Frontal cortex (tissue), 4 donors: ENCODE measurements at places on chromosomes 6 and 20.
A peak's percentile ranks its signal among the peaks of the same experiment; 100 is the strongest.

GRCh38 chr6:52576392-52577021 lies 353 bp downstream of the TRAM2 start:
- peak; percentile 54 for DNase-seq

GRCh38 chr6:105326216-105326615 lies 76.7 kb downstream of the PREP start:
- DNase-seq = no peak

GRCh38 chr6:75130784-75131183 lies 75.1 kb downstream of the COL12A1 start:
- DNase-seq = no peak

DNA sequence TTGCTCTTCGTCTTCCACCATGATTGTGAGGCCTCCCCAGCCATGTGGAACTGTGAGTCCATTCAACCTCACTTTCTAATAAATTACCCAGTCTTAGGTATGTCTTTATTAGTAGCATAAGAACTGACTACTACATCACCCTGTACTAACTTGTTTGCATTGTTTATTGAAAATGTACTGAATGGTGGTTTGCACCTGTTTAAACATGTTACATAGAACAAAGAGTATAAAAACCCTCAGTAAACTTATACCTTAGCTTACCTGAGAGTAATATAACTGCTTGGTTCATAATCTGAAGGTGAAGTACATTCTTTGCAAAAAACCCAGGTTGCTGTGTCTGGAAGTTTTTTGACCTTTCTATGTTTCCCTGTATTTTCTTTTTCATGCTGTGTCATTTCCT lies 777.8 kb downstream of the TBC1D32 start:
- no peak for DNase-seq

- DNase-seq = no peak
Measured at GRCh38 chr6:42066156-42066675, 15.9 kb downstream of the TAF8 start.

GRCh38 chr6:53045891-53046673 lies 19.1 kb upstream of the FBXO9 start:
- no peak for DNase-seq

DNA sequence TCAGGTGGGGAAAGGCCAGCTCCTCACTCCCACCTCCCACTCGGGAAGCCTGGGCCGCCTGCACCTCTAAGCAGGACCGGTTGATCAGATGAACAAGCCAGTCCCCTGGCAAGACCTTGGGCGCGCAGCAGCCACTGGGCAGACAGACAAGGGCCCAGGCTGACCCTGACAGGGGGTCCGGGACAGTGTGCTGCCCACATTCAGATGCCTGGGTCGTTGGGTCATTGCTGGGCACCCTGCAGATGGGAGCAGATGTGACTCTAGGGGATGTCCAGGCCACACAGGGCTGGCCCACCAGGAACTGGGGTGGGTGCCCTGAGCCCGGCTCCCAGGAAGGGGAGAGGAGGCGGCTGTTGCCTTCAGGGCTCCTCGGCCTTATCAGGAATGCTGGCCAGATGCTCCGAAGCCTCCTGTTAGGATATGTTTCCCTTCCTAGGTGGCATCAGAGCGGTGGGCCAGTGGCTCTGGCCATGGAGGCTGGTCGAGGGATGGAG lies 17.3 kb upstream of the FRMD1 start:
- DNase-seq = no peak

- no peak for DNase-seq
Measured at GRCh38 chr6:170111141-170111664, 179.7 kb downstream of the DLL1 start.

DNA sequence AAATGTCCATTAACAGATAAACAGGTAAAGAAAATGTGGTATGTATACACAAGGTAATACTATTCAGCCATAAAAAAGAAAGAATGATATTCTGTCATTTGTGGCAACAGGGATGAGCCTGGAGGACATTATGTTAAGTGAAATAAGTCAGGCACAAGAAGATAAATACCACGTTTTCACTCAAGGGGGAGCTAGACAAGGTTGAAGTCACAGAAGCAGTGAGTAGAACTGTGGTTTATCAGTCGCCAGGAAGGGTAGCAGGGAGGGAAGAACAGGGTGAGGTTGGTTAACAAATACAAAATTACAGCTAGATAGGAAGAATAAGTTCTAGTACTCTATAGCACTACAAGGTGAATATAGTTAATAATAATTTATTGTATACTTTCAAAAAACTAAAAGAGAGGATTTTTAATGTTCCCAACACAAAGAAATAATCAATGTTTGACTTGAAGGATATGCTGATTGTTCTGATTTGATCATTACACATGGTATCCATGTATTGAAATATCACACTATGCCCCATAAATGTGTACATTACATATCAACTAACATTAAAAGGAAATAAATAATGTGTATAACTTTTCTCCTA lies 21.1 kb downstream of the RTN4IP1 start:
- DNase-seq = no peak

- no peak for DNase-seq
Measured at GRCh38 chr6:117110146-117110545, 155.2 kb upstream of the VGLL2 start.

DNA sequence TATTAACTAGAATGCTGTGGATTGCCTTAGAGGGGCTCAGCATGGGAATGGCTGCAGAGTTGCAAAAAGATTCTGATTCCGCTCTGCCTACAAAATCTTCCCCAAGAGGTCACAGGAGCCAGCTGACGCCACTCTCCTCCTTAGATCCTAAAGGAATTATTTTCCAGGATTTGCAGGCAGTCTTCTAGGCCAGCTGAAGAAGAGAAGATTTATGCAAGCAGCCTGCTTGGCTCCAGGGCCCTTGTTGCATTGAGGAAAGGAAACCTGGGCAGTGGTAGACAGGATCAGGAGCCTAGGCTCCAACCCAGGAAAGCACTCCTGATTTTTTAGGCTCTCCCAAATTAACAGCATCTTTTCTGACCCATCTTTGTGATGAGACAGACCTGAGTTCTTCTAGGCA lies 245.8 kb downstream of the PKHD1 start:
- no peak for DNase-seq

GRCh38 chr6:169183233-169183632 lies 70.4 kb downstream of the THBS2 start:
- no peak for DNase-seq

DNA sequence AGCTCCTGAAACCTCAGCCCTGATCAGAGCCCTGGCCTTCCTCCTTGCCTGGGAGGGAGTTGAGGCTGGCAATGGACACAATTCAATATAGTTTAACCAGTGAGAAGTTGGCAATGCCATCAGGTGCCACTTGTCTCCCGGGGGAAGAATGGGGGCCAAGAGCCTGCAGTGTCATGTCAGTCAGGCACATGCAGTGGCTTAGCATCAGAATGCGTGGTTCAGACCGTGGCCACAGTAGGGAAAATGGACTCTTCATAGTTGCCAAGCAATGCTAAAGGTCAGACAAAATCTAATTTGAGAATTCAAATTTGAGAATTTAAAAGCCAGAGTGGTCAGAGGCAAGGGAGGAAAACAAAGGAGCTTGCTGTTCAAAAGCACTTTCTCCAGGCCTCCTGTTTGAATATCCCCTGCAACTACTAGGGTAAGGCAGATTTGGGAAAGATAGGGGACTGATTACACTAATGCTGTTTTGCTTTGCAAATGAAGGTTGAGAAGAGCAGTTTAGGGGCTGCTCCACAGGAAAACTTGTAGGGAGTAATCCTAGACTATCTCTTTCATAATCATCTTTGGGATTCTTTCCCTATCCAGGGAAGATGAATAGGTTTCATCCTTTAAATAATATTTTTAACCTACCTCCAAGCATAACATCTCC lies 33.1 kb upstream of the CLIC5 start:
- DNase-seq = no peak

GRCh38 chr6:71706523-71706922 lies 179.8 kb upstream of the RIMS1 start:
- DNase-seq = no peak

- no peak for DNase-seq
Measured at GRCh38 chr20:17928633-17929311, 39.8 kb downstream of the SNX5 start.

- DNase-seq = no peak
Measured at GRCh38 chr6:44388135-44388487, 605 bp downstream of the CDC5L start.

DNA sequence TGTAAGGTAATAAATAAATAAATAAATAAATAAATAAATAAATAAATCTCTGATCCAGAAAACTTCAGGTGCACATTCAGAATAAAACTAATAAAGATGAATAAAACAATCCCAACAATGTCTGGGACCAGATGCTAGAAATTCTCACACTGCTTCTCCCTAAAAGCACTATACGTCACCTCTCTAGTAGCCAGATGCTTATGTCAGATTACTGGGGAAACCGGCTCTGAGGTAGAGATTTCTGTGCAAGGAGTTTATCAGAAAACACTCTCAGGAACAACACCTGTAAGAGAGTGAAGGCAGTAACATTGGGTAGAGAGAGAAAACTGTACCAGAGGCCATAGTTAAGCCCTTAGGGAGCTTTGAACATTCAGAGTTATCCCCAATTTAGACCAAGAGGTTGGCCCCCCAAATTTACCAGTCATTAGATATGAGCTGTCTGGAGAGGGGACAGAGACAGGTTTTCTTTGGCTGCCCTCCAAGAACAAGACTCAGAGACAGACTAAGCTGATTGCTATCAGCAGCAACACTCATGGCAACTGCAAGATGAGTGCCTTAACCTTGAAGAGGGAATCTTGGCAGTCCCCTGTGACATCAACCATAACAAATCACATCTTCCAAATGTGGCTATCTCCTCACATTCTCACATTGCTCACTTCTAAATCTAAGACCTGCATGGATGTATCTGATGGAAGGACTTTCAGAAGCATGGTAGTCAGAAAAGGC lies 151.2 kb upstream of the BMP5 start:
- no peak for DNase-seq

- DNase-seq = no peak
Measured at GRCh38 chr6:127914240-127914639, 13.4 kb upstream of the THEMIS start.

- DNase-seq = no peak
Measured at GRCh38 chr6:137910424-137910834, 43.4 kb downstream of the TNFAIP3 start.

DNA sequence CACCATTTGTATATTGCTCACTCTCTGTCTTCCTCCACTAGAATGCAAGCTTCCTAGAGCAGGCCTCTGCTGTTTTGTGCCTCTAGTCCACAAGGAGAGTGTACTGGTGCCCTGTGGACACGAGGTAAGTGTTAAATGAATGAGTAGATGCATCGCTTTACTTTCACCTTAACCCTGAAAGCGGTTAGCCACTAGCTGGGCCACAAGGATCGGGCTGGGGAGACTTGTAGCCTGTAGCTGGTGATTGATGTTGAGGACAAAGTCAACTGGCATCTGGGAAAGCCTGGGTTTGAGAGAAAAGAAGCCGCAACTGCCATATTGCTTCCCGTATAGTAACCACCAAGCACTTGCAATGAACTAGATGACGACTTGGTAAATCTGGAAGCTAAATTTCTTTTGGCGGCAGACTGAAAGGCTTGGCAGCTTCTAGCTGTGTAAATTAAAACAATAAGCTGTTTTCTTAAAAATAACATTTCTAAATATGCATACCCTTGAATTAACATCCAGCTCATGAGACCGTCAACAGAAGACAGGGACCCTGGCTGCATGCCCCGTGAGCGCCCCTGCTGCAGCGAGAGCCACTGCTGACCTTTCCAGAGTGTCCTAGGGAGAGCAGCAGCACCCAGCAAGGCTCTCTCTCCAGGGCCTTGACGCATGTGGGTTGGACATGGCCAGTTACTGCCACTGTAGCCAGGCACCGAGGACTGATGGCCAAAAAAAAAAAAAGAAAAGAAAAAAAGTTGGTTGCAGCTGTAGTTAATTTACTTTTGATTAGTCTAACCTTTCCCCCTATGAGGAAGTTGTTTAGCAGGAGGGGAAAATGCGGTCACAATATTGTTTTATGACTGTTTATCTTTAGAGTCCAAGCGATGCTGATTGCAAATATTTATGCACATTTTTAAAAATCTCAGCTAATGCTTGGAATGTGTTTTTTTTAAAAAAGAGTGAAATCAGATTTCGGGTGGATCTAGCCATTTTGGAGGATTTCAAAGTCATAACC lies 315.1 kb downstream of the TFAP2C start:
- DNase-seq = no peak

DNA sequence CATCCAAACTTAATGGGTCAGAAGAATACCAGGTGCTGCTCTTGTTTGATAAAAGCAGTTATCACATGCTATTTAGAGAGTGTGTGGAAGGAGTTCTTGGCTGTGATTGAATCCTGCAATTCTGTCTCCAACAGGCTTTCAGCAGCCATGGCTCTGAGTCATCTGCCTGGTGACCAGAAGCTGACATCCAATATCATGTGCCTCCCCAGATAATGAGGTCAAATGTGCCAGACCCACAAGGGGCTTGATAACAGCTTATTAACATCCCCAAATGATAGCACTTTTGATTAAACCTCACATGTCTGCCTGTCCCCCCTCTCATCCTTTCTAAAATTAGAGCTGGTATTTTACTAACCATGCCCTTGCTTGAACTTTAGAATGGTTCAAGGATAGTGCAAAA lies 175.7 kb upstream of the PLN start:
- DNase-seq = no peak

DNA sequence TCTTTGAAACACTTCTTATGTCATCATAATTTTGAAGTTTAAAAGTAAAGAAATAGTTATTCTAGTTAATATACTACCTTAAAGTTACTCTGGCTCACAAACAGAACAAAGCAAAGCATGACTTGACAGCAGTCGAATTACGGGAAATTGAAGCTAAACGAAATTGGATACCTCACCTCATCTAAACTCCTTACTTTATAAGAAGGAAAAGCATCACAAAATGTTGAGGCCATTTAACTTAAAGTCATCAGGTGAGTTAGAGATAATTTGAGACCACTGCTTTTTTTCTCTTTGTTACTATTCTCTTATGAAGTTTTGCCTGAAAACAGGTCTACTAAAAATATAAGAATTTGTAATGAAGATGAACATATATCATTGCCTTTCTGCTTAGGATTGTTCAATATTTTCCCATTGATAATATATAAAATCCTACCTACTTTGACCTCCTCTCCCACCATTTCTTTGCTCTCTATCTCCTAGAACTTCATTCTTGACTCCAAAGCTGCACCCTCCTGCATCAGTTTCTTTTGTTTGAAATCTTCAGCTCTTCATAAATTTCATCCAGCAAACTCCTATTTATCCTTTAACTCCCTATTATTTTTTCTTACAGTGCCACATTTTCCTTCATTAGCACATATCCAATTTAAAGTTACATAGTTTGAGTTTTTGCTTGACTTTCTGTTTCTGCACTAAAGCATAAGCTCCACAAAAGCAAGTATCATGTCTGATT lies 510.7 kb upstream of the ZNF337 start:
- DNase-seq = no peak

GRCh38 chr6:67350729-67351128 lies 1284.4 kb upstream of the ADGRB3 start:
- no peak for DNase-seq

GRCh38 chr6:105609375-105609991 lies 206.6 kb upstream of the PREP start:
- DNase-seq = no peak

- DNase-seq = no peak
Measured at GRCh38 chr6:124234801-124235200, 431.1 kb downstream of the NKAIN2 start.

- DNase-seq = no peak
Measured at GRCh38 chr20:17859002-17859615, 109.5 kb downstream of the SNX5 start.
